ENCODE measurements at places on chromosomes 7 and 10.

- no peak for DNase-seq
Measured at GRCh38 chr10:88899886-88900285, 19.8 kb downstream of the STAMBPL1 start.

GRCh38 chr10:80598084-80598798 lies 60.5 kb downstream of the SH2D4B start:
- no peak for DNase-seq

GRCh38 chr7:149223761-149224160 lies 15.7 kb upstream of the ZNF212 start:
- no peak for DNase-seq

DNA sequence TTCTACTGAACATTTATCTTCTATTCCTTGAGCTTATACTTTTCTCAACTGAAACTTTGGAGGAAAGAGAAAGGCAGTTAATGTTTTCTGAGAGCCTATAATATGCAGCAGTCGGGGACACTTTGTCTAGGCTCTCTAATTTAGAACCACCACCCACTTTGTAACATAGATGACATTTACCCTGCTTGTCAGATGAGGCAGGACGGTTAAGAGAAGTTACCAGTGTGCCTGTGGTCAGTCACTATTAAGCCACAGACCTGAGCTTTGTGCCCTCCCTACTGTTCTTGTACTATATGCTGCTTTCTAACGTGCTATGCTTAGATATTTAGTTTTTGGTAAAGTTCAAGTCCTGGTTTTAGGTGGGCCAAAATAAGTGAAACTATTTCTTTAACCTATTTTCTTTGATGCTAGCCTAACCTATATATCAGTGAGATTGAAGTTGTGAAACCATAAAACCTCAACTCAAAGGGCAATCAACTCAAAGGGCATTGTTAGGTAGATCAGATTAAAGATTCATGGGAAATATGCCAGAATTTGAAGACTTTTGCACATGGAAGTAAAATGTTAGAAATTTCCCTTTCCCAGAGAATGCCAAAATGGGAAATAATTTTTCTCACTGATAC lies 156.5 kb upstream of the AGR3 start:
- DNase-seq: no peak

- DNase-seq: no peak
Measured at GRCh38 chr10:22640359-22640758, 74.0 kb downstream of the PIP4K2A start.

GRCh38 chr10:7886056-7886455 lies 67.8 kb downstream of the TAF3 start:
- no peak for DNase-seq

DNA sequence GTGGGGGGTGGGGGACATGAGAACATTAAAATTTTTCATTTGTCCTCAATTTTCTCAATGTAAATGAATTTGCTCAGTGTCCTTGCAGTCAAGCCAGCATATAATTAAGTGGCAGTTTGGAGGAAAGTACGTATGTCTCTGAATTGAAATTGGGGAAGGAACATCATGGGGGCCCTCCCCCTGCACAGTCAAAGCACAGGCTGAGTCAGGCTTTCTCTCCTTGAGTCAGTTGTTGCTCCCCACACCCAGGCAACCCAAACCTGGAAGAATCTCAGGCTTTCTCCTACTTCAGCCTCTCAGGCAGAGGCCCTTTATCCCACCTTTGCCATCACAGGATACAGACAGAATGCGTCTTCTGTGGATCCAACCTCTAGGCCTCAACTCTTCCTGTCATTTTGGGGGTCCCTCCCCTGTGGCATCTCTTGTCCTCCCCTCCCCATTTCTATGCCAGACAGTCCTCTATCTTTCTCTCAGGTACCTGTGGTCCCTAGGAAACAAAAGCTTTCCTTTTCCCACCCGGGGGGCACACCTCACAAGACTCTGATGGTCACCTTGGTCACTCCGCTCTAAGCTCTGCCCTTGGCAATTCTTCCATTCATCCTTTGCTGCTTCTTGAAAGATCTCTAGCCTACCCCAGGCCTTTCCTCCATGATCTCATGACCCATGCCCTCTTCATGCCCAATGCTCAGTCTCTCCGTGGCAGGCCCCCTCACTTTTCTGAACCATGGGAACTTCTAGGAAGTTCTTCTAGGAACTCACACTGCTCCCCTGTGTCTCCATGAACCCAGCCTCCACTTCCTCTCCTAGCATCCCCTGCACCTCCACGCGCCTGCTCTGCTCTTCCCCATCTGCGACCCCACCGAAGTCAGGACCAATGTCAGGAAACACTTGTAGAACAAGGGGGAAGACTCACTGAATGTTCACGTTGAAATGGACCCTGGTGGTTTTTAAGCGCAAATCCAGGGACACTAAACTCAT lies 40.4 kb downstream of the CREB3L2 start:
- no peak for DNase-seq

- no peak for DNase-seq
Measured at GRCh38 chr7:31720366-31720765, 33.4 kb downstream of the PPP1R17 start.

Data from fibroblast of upper back skin (primary cell).